Osteoblast (primary cell): ENCODE measurements at places on chromosomes 6 and 20.

DNA sequence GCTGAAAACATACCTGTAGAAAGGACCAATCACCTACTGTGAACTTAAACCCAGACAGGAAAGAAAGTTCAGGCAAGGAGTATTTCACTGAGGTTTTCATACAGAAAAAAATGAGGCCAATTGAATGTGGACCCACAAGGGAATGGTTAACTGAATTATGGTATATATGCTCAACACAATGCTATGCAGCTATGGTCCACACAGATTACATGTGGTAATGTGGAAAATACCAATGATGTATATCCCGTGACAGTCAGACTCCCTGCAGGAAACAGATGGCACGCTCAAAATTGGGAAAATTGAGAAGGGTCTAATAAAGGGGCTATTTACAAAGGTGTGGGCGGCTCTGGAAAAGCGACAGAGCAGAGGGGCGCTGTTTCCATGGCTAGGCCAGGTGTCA, 47.1 kb upstream of the PIM1 start:
- H3K4me1 ChIP-seq: peaks cover under 1% of the 10 kb centered on the region
- H3K36me3 ChIP-seq: no peaks in the 10 kb centered on the region
- no peak overlapping the region for H3K4me3 ChIP-seq
- H3K27me3 ChIP-seq: no peaks in the 10 kb centered on the region
- H3K27ac ChIP-seq: no peak overlapping the region

DNA sequence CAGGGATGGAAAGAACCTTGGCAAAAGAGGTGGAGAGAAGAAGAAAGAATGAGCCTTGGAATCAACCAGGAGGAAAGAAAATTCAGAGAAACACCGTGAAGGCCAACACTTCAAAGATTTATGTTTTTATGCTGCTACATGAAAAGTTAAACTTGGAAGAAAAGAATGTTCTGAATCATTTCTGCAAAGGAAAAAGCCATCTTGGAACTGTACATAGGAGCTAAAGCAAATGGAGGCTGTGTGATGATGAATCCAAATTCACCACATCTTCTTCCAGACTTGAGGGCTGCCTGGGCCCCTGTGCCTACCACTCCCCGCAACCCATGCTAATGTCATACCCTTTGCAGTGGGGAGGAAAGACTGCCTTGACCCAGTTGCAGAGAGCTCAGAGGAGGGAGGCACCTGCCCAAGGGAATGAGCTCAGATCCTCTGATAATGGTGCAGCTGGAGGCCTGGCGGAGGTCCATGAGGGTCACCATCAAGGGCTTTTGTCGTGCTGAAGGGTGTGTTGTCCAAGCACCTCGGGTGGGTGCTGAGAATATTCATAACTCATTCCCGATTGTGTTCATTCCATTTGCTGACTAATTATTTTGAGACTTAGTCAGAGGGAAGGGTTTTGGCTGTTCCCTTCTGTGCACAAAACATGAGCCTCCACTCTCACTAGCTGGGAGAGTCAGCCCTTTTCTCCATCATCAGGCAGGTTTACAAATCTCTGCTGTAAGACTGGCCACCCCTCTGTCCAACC, 245.8 kb upstream of the JAG1 start:
- H3K27me3 ChIP-seq: no peaks in the 10 kb centered on the region
- peak overlapping the region; percentile 4 for H3K4me3 ChIP-seq
- peak; percentile 51 for DNase-seq

DNA sequence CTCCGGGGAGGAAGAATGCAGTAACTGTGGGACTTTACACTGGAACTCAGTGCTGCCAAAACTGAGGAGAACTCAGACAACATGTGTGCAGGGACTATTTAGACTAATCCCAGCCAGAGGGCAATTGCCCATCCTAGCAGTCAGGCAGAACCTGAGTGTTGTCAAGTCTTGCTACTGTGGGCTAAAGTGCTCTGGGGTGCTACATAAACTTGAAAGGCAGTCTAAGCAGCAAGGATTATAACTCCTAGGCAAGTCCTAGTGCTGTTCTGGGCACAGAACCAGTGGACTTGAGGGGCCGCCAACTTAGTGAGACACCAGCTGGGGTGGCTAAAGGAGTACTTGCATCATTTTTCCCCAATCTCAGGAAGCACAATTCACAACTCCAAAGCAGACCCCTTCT, 363.8 kb upstream of the PTCHD4 start:
- no peak for DNase-seq
- H3K4me3 ChIP-seq: no peak overlapping the region

DNA sequence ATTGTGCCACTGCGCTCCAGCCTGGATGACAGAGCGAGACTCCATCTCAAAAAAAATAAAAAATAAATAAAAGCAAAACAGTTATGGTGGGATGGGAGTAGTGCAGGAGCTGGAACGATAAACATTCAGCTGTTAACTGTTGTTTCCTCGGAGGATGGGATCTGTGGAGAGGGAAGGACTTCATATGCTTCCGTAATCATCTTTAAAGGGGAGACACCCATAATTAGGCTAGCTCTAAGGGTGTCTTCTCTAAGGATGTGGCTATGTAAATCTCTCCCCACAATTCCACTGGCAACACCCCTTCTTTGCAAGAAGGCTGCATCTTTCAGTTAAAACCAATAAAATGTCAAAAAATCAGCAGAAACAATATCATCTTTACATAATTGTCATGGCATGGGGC, 42.6 kb upstream of the MTHFD1L start:
- no peaks in the 10 kb centered on the region for H3K27me3 ChIP-seq
- no peaks in the 10 kb centered on the region for H3K4me1 ChIP-seq
- H3K4me3 ChIP-seq: no peak overlapping the region
- no peak overlapping the region for H3K27ac ChIP-seq
- no peaks in the 10 kb centered on the region for H3K36me3 ChIP-seq

- no peaks in the 10 kb centered on the region for H3K36me3 ChIP-seq
- H3K4me3 ChIP-seq: peak within 1 kb of the TSS; percentile 71
- H3K4me1 ChIP-seq: peaks cover 2% of the 10 kb centered on the region
Observed at GRCh38 chr6:68634726-68635411, at the start of gene ADGRB3. TSS of gene ADGRB3 (plus strand) at chr6:68635282. CDS start at chr6:68638676, 3,394 bp downstream.

- H3K36me3 ChIP-seq: no peaks in the 10 kb centered on the region
- DNase-seq: no peak
- peaks cover 5% of the 10 kb centered on the region for H3K4me1 ChIP-seq
- no peak overlapping the region for H3K27ac ChIP-seq
- H3K4me3 ChIP-seq: no peak overlapping the region
- H3K27me3 ChIP-seq: peaks cover 5% of the 10 kb centered on the region
Observed at GRCh38 chr20:48905297-48905647, 16.2 kb upstream of the ARFGEF2 start.

GRCh38 chr6:25405442-25405841, 126.3 kb downstream of the CARMIL1 start:
- H3K27ac ChIP-seq: no peak overlapping the region
- no peaks in the 10 kb centered on the region for H3K36me3 ChIP-seq
- H3K27me3 ChIP-seq: no peaks in the 10 kb centered on the region
- no peak overlapping the region for H3K4me3 ChIP-seq
- H3K4me1 ChIP-seq: no peaks in the 10 kb centered on the region

- DNase-seq: no peak
- no peak overlapping the region for H3K4me3 ChIP-seq
- H3K27me3 ChIP-seq: peaks cover 30% of the 10 kb centered on the region
Observed at GRCh38 chr6:149266659-149267058, 50.9 kb upstream of the TAB2 start.

DNA sequence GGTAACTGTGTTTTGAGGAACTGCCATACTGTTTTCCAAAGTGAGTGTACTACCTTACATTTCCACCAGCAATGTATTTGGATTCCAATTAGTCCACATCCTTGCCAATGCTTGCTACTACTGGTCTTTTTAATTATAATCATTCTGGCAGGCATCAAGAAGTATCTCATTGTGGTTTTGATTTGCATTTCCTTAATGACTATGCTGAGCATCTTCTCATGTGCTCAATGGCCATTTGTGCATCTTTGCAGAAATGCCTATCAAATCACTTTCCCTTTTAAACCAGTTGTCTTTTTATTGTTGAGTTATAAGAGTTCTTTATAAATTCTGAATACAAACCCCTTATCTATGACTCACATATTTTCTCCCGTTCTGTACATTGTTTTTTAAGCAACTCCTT, 75.9 kb downstream of the ATG5 start:
- no peak overlapping the region for H3K4me3 ChIP-seq
- no peak overlapping the region for H3K27ac ChIP-seq
- no peaks in the 10 kb centered on the region for H3K27me3 ChIP-seq
- no peaks in the 10 kb centered on the region for H3K36me3 ChIP-seq
- peak; percentile 11 for DNase-seq

GRCh38 chr20:63280929-63281545, 8.4 kb downstream of the ARFGAP1 start:
- no peak overlapping the region for H3K4me3 ChIP-seq
- DNase-seq: no peak
- no peaks in the 10 kb centered on the region for H3K27me3 ChIP-seq
- no peaks in the 10 kb centered on the region for H3K4me1 ChIP-seq

DNA sequence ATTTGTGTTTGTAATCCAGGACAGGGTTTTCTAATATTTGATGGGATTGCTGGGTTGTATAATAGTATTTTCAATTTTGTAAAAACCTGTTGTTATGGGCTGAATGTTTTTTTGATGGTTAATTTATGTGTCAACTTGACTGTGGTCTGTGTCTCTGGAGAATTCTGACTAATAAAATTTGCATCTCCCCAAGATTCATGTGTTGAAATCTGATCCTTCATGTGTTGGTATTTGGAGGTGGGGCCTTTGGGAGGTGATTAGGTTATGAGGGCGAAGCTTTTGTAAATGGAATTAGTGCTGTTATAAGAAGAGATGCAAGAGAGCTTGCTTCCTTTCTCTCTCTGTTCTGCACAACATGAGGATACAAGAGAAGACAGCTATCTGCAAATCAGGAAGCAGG, 48.7 kb upstream of the SAMD5 start:
- DNase-seq: no peak
- no peak overlapping the region for H3K4me3 ChIP-seq
- H3K4me1 ChIP-seq: no peaks in the 10 kb centered on the region
- H3K27me3 ChIP-seq: no peaks in the 10 kb centered on the region

DNA sequence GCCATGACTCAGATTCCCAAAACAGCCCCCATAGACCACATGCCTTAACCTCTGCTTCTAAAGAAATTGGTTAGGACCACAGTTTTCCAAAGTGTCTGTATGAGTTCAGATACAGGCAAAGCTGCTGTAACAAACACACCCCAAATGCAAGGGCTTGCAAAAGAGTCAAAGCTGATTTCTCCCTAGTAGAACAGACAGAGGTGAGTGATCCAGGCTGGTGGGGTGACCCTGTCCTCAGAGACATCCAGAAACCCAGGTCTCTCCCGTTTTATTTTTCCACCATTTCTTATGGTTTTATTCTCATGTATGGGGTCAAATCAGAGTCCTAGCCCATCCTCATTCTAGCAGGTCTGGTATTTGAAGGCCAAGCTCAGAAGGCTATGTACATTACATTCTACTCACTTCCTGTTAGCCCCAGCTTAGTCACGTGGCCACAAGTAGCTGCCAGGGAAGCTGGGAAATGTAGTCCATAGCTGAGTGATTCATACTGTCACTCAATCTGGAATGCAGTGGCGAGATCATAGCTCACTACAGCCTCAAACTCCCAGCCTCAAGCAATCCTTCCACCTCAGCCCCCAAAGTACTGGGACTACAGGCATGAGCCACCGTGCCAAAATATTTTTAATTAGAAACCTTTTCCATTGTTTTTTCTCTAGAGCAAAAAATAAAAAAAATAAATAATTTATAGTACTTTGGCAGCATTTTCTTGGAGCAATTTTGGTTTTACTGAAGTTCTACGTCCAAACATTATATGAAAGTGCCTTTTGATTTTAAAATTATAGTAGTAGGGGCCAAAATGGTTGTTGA, 175.2 kb downstream of the ZMYND8 start:
- H3K36me3 ChIP-seq: no peaks in the 10 kb centered on the region
- peak; percentile 95 for DNase-seq
- H3K4me3 ChIP-seq: no peak overlapping the region
- H3K27ac ChIP-seq: no peak overlapping the region

DNA sequence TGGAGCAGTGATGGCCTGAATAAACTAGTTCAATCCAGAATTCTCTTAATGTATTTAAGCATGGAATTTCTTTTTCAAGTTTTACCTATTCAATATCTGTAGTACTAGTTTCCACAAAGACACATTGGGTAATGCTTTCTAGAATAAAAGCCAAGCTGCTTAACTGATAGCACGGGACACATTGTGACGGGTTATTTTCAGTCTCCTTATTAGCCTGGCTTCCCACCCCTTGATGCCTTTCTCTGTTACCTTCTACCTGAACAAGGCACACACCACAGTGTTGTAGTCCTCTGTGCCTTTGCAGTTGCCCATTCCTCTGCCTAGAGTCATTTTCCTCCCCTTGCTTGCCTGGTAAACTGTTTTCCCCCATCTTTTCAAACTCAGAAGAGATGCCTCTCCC, 139.1 kb downstream of the HDGFL1 start:
- H3K4me3 ChIP-seq: no peak overlapping the region
- DNase-seq: no peak
- no peaks in the 10 kb centered on the region for H3K36me3 ChIP-seq
- H3K4me1 ChIP-seq: no peaks in the 10 kb centered on the region

DNA sequence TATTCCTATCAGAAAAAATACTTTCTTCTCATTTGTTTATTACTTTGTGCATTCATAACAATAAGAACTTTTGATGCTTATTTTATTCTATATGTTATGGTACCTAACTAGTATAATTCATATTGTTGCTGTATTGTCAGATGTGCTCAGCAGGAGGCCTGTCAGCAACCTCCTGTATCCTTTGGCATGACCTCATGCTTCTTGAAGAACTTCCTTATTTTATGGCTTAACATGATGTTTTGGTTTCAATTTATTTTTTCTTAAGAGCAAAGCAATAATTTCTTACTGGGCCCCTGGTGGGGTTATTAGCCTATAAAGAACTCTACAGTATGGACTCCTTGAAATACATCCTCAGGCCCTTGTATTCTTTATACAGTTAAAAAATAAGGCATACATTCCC, 17.3 kb downstream of the GGTLC1 start:
- no peaks in the 10 kb centered on the region for H3K27me3 ChIP-seq
- H3K4me3 ChIP-seq: no peak overlapping the region
- no peaks in the 10 kb centered on the region for H3K36me3 ChIP-seq
- no peak for DNase-seq

DNA sequence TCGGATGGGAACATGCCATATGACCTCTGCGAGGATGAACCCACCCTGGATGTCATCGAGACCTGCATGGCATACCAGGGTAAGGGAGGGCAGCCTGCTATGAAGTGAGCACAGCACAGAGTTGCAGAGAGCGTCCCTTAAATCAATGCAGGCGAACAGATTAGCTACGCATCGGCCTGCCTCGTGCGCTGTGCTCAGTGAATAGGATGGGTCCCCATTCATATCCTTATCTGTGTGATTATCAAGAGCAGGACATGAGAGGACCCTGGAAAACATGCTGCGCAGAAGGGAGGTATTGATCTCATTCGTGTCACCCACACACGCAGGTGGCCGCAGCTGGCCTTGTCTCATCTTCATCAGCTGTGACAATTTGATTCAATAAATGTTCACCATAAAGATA, 25.6 kb upstream of the FAM83D start:
- no peak for DNase-seq
- H3K4me3 ChIP-seq: no peak overlapping the region
- no peaks in the 10 kb centered on the region for H3K4me1 ChIP-seq
- peaks cover 31% of the 10 kb centered on the region for H3K27me3 ChIP-seq

DNA sequence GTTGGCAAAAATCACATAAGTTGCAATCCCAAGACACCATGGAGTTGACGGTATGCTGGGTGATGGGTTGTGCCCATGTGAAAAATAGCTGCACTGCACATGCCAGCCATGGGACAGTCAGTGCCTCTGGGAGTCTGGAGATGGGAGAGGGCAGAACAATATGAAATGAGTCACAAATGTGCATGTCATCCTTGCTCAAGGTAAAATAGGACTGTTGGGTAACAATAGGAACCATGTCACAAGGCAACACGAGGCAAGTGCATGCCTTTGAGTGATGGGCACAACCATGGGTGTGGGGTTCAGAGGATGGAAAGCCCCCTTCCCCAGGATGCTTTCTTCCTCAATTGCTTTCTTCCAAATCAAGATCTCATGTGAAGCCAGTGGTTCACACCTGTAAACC, 70.5 kb upstream of the PIM1 start:
- H3K27me3 ChIP-seq: no peaks in the 10 kb centered on the region
- no peak for DNase-seq
- H3K36me3 ChIP-seq: no peaks in the 10 kb centered on the region
- no peak overlapping the region for H3K4me3 ChIP-seq
